ENCODE measurements at places on chromosomes 13 and 19. TPM values are rescaled to one million over a fixed set of nuclear protein-coding genes. Genes with fewer than 3 reads are reported as not detected.

The IGFL1 gene
- not detected for polyA plus RNA-seq

DNA sequence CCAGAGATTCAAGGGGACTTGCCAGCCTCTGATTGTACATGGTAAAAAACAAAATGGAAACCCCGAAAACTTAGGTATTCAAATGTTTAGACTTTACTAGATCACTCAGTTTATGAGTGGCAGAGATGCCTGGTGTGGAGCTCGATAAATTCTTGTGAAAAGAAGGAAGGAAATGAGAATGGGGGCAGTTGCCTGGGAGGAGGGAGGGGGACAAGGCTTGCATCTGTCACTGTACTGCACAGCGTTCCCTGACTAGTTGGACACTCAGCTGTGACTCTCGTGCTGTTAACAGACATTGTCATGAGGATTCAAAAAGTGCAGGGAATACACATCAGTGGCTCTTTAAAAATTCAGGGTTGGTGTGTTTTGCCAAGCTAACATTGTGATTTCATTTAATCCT, 232.9 kb downstream of the ZIC5 start:
- no peak overlapping the region for H3K27ac ChIP-seq
- no peaks in the 10 kb centered on the region for H3K4me1 ChIP-seq
- peaks cover 17% of the 10 kb centered on the region for H3K27me3 ChIP-seq
- no peak overlapping the region for H3K4me3 ChIP-seq

DNA sequence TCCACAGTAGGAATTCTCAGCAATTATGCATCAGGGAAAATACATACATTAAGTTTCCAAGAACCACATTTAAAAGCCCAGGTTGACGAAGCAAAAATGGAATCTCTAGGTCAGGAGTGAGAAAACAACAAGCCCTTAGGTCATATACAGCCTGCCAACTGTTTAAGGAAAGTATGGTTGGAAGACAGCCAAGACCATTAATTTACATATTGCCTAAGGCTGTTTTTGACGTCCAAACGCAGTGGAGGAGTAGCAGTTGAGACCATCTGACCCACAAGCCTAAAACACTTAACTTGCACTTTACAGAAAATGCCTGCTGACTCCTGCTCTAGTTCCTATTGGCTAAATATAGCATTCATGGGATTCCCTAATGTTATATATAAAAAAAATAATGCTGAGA, 299.0 kb downstream of the ITGBL1 start:
- DNase-seq: peak; percentile 52
- no peak overlapping the region for H3K27ac ChIP-seq
- no peak overlapping the region for H3K4me3 ChIP-seq
- no peaks in the 10 kb centered on the region for H3K36me3 ChIP-seq

DNA sequence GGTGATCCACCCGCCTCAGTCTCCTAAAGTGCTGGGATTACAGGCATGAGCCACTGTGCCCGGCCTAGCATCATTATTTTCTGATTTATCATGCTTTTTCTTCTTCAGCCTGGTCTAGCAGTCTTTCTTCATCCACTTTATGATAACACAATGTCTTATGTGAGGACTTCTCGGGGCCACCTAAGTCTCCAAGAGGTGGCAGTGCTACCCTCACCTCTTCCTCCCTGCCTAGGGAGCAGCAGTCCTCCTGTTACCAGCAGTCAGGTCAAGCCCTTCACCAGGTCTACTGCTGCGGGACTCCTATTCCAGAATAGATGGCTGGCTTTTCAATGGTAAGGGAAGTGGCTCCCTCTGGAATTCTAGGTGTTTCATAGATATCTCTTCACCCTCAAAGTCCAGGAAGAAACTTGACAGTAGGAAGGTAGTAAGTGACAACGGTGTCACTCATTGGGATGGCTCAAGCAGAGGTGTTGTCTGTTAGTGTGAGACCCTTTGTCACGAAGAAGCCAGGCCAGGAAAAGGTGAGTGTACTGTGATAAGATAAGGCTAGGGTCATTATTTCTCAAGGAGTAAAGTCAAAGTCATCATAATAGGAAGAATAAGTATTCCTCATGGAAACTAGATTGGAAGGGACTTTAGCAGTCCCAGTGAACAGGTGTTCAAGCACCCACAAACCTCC, 164.0 kb downstream of the KLF5 start:
- peaks cover 14% of the 10 kb centered on the region for H3K4me1 ChIP-seq
- H3K27ac ChIP-seq: peak overlapping the region; percentile 55
- no peaks in the 10 kb centered on the region for H3K27me3 ChIP-seq
- H3K36me3 ChIP-seq: no peaks in the 10 kb centered on the region

The PSG1 gene
- not detected for polyA plus RNA-seq

GRCh38 chr13:32233062-32233461, 82.1 kb downstream of the ZAR1L start:
- no peaks in the 10 kb centered on the region for H3K27me3 ChIP-seq
- H3K27ac ChIP-seq: no peak overlapping the region
- H3K4me1 ChIP-seq: no peaks in the 10 kb centered on the region
- no peak for DNase-seq
- H3K36me3 ChIP-seq: no peaks in the 10 kb centered on the region
- H3K4me3 ChIP-seq: no peak overlapping the region

The ERICH4 gene
- polyA plus RNA-seq: 4.3 TPM

DNA sequence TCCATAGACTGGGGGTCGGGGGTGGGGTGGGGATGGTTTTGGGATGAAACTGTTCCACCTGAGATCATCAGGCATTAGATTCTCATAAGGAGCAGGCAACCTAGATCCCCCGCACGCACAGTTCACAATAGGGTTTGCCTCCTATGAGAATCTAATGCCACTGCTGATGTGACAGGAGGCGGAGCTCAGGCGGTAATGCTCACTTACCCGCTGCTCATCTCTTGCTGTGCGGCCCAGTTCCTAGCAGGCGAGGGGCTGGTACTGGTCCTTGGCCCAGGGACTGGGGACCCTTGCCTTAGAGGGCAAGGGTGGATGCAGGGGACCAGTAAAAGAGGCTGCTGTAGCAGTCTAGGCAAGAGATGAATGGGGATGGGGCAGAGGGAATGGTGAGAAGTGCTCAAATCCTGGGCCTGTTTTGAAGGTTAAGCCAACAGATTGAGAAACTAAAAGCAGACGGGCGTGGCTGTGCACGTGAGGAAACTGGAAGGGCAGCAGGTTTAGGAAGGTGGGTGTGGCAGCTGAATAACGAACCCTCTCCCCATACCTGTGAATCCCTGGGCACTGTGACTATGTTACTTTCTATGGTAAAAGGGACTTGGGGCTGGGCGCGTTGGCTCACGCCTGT, 1.5 kb upstream of the ERICH4 start:
- no peaks in the 10 kb centered on the region for H3K36me3 ChIP-seq
- no peaks in the 10 kb centered on the region for H3K27me3 ChIP-seq
- no peak overlapping the region for H3K27ac ChIP-seq
- H3K4me1 ChIP-seq: no peaks in the 10 kb centered on the region
- no peak overlapping the region for H3K4me3 ChIP-seq
- no peak for DNase-seq

DNA sequence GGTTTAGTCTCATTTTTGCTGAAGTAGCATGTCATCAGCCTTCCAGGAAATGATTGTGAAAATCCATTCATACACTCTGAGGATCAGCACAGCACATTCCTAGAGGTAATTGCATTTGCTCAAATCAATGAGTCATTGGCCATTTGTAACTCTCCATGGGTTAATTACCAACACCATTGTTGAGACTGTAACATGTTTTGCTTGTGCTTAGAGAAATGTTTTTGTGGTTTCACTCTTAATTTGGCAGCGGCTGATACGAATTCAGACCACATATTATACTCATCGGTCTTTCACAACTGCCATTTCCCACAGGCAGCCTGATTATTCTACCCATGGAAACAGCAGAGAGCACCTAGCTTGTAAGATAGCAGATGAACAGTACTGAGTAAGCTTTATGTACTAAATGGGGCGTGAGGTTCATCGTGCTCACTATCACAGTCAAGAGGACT, 110.3 kb downstream of the NHLRC3 start:
- H3K27ac ChIP-seq: peak overlapping the region; percentile 31
- peaks cover 12% of the 10 kb centered on the region for H3K27me3 ChIP-seq
- no peaks in the 10 kb centered on the region for H3K36me3 ChIP-seq
- no peak overlapping the region for H3K4me3 ChIP-seq

- H3K36me3 ChIP-seq: no peaks in the 10 kb centered on the region
- no peaks in the 10 kb centered on the region for H3K4me1 ChIP-seq
- no peak overlapping the region for H3K27ac ChIP-seq
- no peak for DNase-seq
- H3K4me3 ChIP-seq: no peak overlapping the region
Measured at GRCh38 chr19:51198641-51199040, 26.2 kb upstream of the CD33 start.

DNA sequence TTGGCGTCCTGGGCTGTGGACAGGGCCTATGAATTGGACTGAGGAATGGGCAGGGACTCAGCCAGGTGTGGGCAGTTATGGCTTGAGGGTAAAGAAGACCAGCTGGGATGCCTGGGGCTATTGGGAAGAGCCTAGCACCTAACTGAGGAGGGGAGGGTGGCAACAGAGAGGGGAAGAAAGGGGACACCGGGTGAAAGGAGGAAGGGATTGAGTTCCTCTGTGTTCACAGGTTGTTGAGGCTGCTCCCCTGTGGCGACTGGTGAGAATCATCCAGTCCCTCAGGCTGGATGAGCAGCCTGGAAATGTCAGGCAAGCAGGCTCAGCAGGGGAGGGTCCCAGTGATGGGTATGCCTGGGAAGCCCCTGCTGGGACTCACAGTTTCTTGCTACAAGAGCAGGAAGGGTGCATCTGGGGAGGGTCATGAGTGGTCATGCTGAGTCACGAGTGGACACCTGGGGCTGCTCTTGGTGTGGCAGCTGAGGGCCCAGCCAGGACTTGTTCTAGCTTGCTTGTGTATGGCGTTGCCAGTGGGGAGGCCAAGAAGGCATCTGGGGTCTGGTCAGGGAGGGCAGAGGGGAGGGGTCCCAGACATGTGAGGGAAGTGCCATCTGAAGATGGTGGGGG, 1.4 kb downstream of the ZNF324 start:
- H3K27ac ChIP-seq: no peak overlapping the region
- H3K4me3 ChIP-seq: no peak overlapping the region
- DNase-seq: no peak
- no peaks in the 10 kb centered on the region for H3K36me3 ChIP-seq

GRCh38 chr13:107977071-107977574, 238.2 kb downstream of the LIG4 start:
- no peaks in the 10 kb centered on the region for H3K27me3 ChIP-seq
- DNase-seq: no peak
- H3K4me3 ChIP-seq: no peak overlapping the region
- H3K27ac ChIP-seq: no peak overlapping the region
- no peaks in the 10 kb centered on the region for H3K36me3 ChIP-seq

The WDR88 gene
- polyA plus RNA-seq: 0.61 TPM

- no peak for DNase-seq
- H3K36me3 ChIP-seq: no peaks in the 10 kb centered on the region
- peaks cover 12% of the 10 kb centered on the region for H3K4me1 ChIP-seq
- no peaks in the 10 kb centered on the region for H3K27me3 ChIP-seq
Measured at GRCh38 chr13:27391471-27391870, 32.9 kb upstream of the GTF3A start.

GRCh38 chr13:109395014-109395413, 391.4 kb downstream of the IRS2 start:
- no peaks in the 10 kb centered on the region for H3K36me3 ChIP-seq
- H3K27ac ChIP-seq: no peak overlapping the region
- no peaks in the 10 kb centered on the region for H3K27me3 ChIP-seq
- DNase-seq: no peak

DNA sequence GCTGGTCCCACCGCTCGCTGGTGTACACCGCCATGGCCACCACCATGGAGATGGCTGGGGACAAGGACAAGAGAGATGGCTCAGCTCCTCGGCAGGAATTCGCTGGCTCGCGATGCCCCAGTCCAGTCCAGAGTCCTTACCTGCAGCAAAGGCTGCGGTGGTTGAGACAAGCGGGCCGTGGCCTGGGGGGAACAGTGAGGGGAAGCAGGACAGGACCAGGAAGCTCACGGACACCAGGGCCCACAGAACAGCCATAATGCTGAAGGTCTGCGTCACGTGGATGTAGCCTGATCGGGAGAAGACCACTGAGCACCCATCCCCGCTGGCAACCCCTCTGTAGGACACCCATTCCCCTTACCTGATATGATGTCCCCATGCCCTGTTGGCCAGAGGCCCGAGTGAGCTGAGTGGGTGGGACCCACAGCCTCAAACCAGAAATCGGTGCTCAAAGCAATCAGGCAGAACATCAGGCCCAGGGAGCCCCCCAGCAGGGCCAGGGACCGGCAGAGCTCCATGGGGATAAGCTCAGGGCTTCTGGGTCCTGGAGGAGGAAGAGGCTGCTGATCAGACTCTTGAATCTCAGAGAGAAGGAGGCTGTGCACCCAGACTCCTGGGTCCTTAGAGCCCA, 319 bp downstream of the NKG7 start:
- DNase-seq: no peak
- no peak overlapping the region for H3K4me3 ChIP-seq
- no peaks in the 10 kb centered on the region for H3K36me3 ChIP-seq
- H3K4me1 ChIP-seq: peaks cover 7% of the 10 kb centered on the region
- no peaks in the 10 kb centered on the region for H3K27me3 ChIP-seq
- H3K27ac ChIP-seq: no peak overlapping the region

GRCh38 chr19:56566904-56567273, 379 bp upstream of the ZNF470 start:
- no peaks in the 10 kb centered on the region for H3K27me3 ChIP-seq
- H3K4me3 ChIP-seq: peak overlapping the region; percentile 97
- peak; percentile 58 for DNase-seq
- peaks cover 4% of the 10 kb centered on the region for H3K36me3 ChIP-seq

- no peaks in the 10 kb centered on the region for H3K27me3 ChIP-seq
- H3K4me3 ChIP-seq: no peak overlapping the region
- no peaks in the 10 kb centered on the region for H3K36me3 ChIP-seq
- no peak for DNase-seq
- H3K4me1 ChIP-seq: peaks cover 9% of the 10 kb centered on the region
Measured at GRCh38 chr13:93951108-93951507, 528.4 kb downstream of the DCT start.

GRCh38 chr19:40419780-40420179, 6.0 kb downstream of the SERTAD1 start:
- no peaks in the 10 kb centered on the region for H3K36me3 ChIP-seq
- no peak overlapping the region for H3K4me3 ChIP-seq
- peaks cover 25% of the 10 kb centered on the region for H3K4me1 ChIP-seq
- H3K27me3 ChIP-seq: no peaks in the 10 kb centered on the region
- H3K27ac ChIP-seq: no peak overlapping the region
- DNase-seq: no peak

DNA sequence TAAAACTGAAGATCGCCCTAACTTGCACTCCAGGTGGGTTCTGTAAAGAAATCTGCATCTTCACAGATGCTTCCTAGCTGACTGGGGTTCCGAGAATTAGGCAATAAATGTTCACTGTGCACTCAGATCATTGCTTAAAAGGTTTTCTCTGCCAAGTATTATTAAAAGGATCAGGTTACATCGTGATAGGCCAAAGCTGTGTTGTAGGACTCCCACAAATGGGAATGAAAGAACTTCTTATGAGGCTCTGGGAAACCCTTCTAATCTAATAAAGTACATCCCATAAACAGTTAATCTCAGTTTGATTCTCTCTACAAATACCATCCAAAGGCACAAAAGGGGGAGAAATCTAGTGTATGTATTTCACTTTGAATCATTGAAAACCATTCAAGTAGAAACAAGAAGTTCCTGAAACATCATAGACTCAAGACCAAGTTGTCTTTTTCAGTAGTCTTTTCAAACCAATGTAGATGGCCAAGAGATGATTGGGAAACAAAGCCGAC, 7.1 kb upstream of the POU4F1 start:
- peaks cover 76% of the 10 kb centered on the region for H3K27me3 ChIP-seq
- no peak overlapping the region for H3K4me3 ChIP-seq
- DNase-seq: no peak
- H3K27ac ChIP-seq: no peak overlapping the region
- no peaks in the 10 kb centered on the region for H3K36me3 ChIP-seq
- H3K4me1 ChIP-seq: peaks cover 12% of the 10 kb centered on the region

The ACP7 gene
- polyA plus RNA-seq: 0.21 TPM
